H9 (cell line): ENCODE measurements at places on chromosomes 3 and 15.

DNA sequence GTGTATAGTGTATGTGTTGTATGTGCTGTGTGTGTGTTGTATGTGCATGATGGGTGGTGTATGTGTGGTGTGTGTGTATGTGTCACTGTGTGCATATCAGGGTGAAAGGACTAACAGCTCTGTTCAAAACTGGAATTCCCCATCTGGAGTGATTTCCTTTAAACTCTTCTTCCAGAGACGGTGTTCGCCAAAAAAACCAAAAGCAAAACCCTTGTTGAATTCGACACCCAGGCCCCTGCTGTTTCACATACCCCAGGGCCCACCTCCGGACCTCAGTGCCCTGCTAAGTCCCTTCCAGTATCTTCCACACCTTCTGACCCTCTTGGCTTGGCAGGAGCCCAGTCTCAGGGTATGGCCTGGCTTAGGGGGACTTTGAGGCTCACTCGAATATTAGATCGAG is 44.9 kb upstream of the SEC13 start:
- H3K27ac ChIP-seq = no peak overlapping the region
- H3K4me3 ChIP-seq = no peak overlapping the region
- DNase-seq = no peak
- no peaks in the 10 kb centered on the region; the same call in 1 of the 2 replicates for H3K4me1 ChIP-seq
- no peaks in the 10 kb centered on the region; the same call in 1 of the 3 replicates for H3K36me3 ChIP-seq
- no peaks in the 10 kb centered on the region for H3K27me3 ChIP-seq

DNA sequence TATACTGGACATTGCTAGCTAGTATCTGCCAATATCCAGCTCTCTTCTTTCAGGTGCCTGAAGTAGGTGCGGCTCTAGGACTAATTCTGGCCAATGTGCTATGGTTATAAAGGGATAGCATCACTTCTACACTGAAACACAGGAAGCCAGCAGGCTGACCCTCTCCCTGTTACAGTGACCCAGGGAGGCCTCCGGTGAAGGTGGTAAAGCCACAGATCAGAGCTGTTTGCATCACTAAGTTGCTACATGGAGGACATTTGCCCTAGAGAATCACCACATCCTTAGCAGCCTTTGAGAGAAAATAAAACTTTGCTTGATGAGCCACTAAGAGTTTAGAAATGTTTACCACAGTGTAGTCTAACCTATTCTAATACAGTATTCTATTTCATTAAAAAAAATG is 161.4 kb downstream of the CHST2 start:
- no peaks in the 10 kb centered on the region for H3K4me1 ChIP-seq
- H3K36me3 ChIP-seq = no peaks in the 10 kb centered on the region
- H3K27ac ChIP-seq = no peak overlapping the region
- no peaks in the 10 kb centered on the region for H3K27me3 ChIP-seq
- DNase-seq = no peak

DNA sequence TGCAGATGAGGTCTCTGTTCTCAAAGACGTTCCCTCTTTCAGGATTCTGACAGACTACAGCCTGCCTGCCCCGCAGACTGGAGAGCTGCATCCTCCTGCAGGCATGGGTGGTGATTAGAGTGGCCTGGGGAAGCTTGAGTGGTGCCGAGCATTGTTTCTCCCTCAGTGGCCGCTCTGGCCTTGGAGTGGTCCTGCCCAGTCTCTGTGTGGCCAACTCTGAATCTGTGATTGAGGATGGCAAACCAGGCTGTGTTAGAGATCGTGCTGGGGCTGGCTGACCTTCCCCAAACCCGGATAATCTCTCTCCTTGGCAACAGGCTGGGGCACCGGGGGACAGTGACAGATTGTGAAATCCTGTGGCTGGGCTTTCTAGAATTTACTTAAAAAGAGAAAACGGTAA is 11.0 kb upstream of the ADCY5 start:
- H3K4me1 ChIP-seq = peaks cover 12% of the 10 kb centered on the region
- no peaks in the 10 kb centered on the region for H3K36me3 ChIP-seq
- no peak overlapping the region for H3K4me3 ChIP-seq

DNA sequence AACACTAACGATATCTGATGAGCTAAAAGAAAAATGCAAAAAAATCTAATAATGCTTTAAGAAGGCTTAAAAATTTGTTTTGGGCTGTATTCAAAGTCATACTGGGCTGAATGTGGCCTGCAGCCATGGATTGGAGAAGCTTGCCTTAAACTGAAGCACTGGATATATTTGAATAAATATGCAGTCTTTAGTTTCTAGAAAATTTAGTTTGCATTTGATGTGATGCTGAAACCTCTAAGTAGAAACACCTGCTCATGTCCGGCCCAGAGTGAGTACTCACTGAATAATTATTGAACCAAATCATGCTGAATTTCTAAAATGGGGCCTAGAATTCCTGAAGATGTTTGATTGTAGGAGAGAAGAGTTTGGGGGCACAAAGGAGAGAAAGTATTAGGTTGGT is 43.9 kb downstream of the ABHD5 start:
- peaks cover 3% of the 10 kb centered on the region; the same call in 1 of the 2 replicates for H3K36me3 ChIP-seq
- no peak for DNase-seq
- H3K27ac ChIP-seq = no peak overlapping the region
- peaks cover 9% of the 10 kb centered on the region; the same call in 1 of the 2 replicates for H3K4me1 ChIP-seq
- no peak overlapping the region for H3K4me3 ChIP-seq

GRCh38 chr3:104982130-104982529 is 384.6 kb upstream of the ALCAM start:
- H3K27ac ChIP-seq = no peak overlapping the region
- no peak for DNase-seq
- H3K4me1 ChIP-seq = no peaks in the 10 kb centered on the region
- H3K36me3 ChIP-seq = peaks cover 7% of the 10 kb centered on the region

- H3K4me3 ChIP-seq = no peak overlapping the region
- peaks cover 10% of the 10 kb centered on the region for H3K36me3 ChIP-seq
- no peak overlapping the region for H3K27ac ChIP-seq
- H3K4me1 ChIP-seq = no peaks in the 10 kb centered on the region
- H3K27me3 ChIP-seq = no peaks in the 10 kb centered on the region
These were observed 167.3 kb downstream of the BCHE start for GRCh38 chr3:165669967-165670366.

DNA sequence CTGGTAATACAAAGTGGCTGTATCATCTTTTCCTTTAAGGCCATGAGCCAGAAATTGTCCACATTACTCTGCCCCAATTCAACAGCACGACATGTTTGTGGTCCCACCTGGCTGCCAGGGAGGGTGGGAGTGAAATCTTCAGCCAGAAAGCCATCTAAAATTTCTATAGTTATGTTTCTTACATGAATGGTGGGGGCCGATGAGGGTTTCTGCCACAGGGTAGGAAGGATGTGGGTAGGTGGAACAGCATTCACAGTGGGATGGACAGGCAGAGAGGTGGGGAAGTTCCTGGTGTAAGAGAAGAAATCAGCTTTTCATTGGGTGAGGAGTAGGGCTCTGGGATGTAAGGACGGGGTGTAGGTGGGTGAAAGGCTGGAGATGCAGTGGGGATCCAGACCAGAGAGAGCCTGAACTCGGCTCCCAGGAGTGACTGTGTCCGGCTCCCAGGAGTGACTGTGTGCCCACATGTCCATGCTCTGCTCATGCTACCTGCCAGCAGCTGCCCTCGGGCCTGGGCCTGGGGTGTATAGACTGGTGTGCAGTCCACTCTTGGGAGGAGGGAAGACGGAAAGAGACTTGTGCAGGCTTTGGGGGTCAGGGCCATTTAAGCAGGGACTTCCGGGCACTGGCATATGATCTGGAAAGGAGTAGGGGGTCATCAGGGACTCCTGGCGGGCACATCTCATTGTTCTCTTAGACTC is 3.8 kb upstream of the FBLN2 start:
- no peak overlapping the region for H3K4me3 ChIP-seq
- H3K4me1 ChIP-seq = no peaks in the 10 kb centered on the region; the same call in 1 of the 2 replicates
- no peaks in the 10 kb centered on the region; the same call in 1 of the 2 replicates for H3K27me3 ChIP-seq

GRCh38 chr3:69888040-69888942 is 111.2 kb upstream of the SAMMSON start:
- no peak for DNase-seq
- no peaks in the 10 kb centered on the region; the same call in 1 of the 2 replicates for H3K27me3 ChIP-seq
- H3K4me1 ChIP-seq = peaks cover 5% of the 10 kb centered on the region
- H3K36me3 ChIP-seq = no peaks in the 10 kb centered on the region
- no peak overlapping the region for H3K4me3 ChIP-seq
- no peak overlapping the region for H3K27ac ChIP-seq

- no peaks in the 10 kb centered on the region for H3K27me3 ChIP-seq
- H3K36me3 ChIP-seq = peaks cover 49% of the 10 kb centered on the region
- H3K4me3 ChIP-seq = no peak overlapping the region
These were observed 37.4 kb downstream of the POLQ start for GRCh38 chr3:121508389-121508788.

GRCh38 chr3:110815008-110815583 is 256.5 kb upstream of the NECTIN3 start:
- H3K27me3 ChIP-seq = no peaks in the 10 kb centered on the region
- H3K4me1 ChIP-seq = no peaks in the 10 kb centered on the region
- no peak for DNase-seq

- no peaks in the 10 kb centered on the region for H3K4me1 ChIP-seq
- no peak overlapping the region for H3K4me3 ChIP-seq
- H3K27ac ChIP-seq = no peak overlapping the region
- DNase-seq = no peak
- H3K36me3 ChIP-seq = no peaks in the 10 kb centered on the region
- H3K27me3 ChIP-seq = no peaks in the 10 kb centered on the region
These were observed 62.0 kb downstream of the SFMBT1 start for GRCh38 chr3:52983828-52984227.

- DNase-seq = no peak
- H3K4me3 ChIP-seq = no peak overlapping the region
- H3K36me3 ChIP-seq = peaks cover 8% of the 10 kb centered on the region
These were observed 50.3 kb downstream of the SHQ1 start for GRCh38 chr3:72797773-72798543.

- no peak for DNase-seq
- no peaks in the 10 kb centered on the region for H3K36me3 ChIP-seq
- no peak overlapping the region for H3K4me3 ChIP-seq
- H3K27me3 ChIP-seq = no peaks in the 10 kb centered on the region
- no peak overlapping the region for H3K27ac ChIP-seq
These were observed 361.6 kb downstream of the RBMS3 start for GRCh38 chr3:29642393-29643033.

DNA sequence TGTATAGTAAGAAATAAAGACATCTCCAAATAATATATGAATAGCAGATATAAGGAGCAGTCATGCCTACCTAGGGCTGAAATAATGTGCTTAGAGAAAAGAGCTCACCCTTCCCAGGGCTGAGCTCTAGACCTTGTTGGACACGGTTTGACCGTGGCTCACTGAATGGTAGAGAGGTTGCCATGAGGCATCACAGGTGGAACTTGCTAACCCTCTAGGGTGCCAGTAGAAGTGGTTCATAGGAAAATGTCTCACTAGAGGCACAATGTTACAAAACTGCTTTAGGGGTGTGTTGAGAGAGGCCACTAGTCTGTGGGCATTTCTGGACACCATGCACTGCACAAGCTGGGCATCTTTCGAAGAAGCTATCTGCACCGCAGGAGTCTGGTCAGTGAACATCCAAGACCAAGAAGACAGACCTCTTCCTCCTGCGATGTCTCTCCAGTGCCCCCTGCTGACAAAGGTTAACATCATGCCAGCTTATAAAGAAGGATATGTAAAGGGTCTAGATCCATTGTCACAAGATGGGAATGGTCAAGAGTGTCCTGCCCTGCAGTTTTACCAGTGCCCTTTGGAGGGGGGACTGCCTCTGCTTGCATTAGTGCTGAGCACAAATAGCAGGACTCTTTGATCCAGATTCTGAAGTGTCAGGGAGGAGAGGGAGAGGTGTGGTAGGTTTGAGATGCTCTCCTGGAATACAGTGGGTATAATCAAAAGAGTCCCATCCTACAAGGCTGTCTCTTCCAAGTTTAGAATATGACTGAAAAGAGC is 266.8 kb downstream of the ZNF385D start:
- H3K4me1 ChIP-seq = no peaks in the 10 kb centered on the region
- no peak overlapping the region for H3K4me3 ChIP-seq
- peak; percentile 79 for DNase-seq
- no peaks in the 10 kb centered on the region for H3K27me3 ChIP-seq
- no peaks in the 10 kb centered on the region for H3K36me3 ChIP-seq

DNA sequence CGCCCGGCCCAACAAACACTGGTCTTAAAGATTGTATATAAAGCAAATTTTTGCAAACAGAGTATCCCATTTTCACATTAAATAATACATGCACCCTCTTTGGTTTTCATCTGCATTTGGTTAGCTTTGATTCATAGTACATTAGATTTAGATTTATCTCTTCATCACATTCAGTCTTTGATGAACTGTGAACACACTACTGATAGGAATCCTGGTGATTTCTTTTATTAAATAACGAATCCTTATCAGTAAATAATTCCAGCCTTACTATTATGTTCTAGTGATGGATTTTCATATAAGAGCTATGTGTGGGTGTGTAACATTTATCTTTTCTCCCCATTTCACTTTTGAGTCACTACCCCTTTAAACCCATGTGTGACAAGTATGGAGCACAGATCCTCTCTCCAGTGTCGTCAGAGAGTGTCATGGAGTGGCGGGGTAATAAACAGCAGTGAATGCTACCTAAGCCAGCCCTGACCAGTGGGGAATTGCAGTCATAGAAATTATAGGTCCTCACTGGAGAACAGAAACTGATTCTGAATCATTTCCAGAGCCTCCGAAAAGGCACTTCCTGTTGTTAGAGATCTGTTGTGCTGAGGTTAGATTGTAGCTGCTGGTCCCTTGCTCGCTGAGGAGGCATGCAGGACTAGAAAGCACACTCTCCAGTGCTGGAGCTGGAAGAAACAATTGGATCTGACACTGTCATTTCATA is 22.0 kb downstream of the SLC7A14 start:
- no peak for DNase-seq
- no peak overlapping the region for H3K27ac ChIP-seq
- no peaks in the 10 kb centered on the region for H3K36me3 ChIP-seq
- H3K4me1 ChIP-seq = no peaks in the 10 kb centered on the region

DNA sequence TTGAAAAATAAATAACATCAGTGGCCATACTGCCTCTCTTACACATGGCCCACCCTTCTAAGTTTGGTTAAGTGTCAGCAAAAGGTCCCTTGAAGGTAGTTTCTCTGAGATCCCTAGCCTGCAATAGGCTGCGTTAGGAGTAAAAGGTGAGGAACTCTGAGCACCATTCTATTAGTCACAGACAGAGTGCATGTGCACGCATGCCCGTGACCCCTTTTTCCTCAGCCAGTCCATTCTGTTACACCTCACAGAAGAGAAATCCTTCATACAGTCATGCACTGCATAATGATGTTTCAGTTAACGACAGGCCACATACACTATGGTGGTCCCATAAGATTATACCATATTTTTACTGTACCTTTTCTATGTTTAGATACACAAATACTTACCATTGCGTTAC is 12.5 kb downstream of the RCCD1 start:
- DNase-seq = no peak
- H3K4me1 ChIP-seq = no peaks in the 10 kb centered on the region
- no peaks in the 10 kb centered on the region for H3K27me3 ChIP-seq
- H3K27ac ChIP-seq = no peak overlapping the region
- H3K36me3 ChIP-seq = peaks cover 78% of the 10 kb centered on the region

- no peak overlapping the region for H3K27ac ChIP-seq
- peaks cover 6% of the 10 kb centered on the region for H3K36me3 ChIP-seq
- H3K27me3 ChIP-seq = no peaks in the 10 kb centered on the region
- no peaks in the 10 kb centered on the region for H3K4me1 ChIP-seq
- DNase-seq = no peak
These were observed 21.9 kb downstream of the OSTN start for GRCh38 chr3:191220908-191221307.
